ENCODE measurements at places on chromosomes 12 and 14.

- no peak for DNase-seq
Measured at GRCh38 chr14:75525969-75526368, 3.7 kb downstream of the BATF start.

- DNase-seq: no peak
Measured at GRCh38 chr14:59785629-59786028, 84.9 kb downstream of the RTN1 start.

DNA sequence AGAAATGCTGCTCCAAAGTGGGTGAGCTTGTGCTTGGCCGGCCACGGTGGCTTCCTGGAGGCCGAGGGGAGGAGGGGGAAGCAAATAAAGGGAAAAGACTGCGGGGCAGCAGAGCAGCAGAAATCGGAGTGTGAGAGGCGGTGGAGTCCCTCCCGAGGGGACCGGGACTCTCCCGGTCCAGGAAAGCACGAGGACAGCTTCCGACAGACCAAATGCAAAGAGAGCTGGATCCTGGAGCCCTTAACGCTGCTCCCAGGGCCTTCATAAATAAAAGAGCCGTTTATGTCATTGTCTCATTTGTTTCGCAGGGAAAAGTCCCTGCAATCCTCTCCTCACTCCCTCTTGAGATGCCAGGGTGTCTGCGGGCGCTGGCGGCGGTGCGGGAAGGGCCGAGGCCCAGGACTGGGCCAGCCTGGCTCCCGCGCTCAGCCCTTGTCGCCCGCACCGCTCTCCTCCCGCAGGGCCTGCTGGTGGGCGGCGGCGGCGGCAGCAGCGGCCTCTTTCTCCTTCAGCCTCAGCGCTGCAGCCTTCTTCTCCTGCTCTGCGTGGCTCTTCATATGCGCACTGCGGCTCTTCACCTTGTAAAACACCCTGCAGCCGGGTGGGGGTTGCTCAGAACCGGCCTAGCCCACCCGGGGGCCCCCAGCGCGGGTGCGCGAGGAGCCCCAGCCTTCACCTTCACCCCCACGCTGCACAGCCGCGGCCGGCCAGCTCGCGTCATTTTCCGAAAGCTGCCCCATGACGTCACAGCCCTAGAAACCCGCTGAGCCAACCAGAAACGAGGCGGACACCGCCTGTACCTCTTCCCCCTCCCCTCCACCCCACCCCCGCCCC is 4.5 kb upstream of the PNMA1 start:
- DNase-seq: no peak

- DNase-seq: no peak
Measured at GRCh38 chr14:65958664-65959562, 527.3 kb upstream of the CCDC196 start.

DNA sequence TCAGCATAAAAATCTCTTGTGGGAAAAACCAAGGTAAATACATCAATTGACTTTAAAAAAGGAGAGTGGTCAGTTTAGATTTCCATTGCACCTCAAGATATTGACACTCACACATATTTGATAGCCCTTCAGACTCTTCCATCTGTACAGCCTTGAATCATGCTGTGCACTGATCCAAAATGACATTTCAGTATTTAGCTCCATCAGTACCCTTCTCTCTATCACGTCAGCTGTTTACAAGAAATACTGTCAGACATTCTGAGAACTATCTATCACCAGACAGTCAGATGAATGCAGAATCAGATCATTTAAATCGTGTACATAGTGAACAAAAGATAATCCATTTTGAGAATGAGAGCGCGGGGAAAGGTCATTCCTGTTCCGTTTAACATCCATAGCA is 511.9 kb downstream of the RPL10L start:
- no peak for DNase-seq

GRCh38 chr12:80513211-80513610 is 69.2 kb downstream of the PTPRQ start:
- no peak for DNase-seq

DNA sequence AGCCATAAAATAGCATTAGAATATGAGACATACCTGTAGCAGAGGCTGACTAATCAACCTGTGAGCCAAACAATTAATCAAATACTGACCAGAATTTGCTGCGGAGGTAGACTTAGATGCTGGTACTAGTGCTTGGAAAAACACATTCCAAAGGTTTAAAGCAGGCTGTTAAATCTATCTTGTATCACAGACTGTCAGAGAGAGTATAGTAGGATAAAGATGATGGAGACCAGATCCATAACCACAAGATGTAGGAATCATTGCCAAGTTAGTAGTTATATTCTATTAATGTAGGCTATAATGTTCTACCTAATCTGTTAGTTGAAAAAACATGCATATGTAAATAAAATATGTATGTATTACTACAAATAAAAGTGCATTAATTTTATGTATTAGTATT is 726.2 kb downstream of the SLC6A15 start:
- no peak for DNase-seq

DNA sequence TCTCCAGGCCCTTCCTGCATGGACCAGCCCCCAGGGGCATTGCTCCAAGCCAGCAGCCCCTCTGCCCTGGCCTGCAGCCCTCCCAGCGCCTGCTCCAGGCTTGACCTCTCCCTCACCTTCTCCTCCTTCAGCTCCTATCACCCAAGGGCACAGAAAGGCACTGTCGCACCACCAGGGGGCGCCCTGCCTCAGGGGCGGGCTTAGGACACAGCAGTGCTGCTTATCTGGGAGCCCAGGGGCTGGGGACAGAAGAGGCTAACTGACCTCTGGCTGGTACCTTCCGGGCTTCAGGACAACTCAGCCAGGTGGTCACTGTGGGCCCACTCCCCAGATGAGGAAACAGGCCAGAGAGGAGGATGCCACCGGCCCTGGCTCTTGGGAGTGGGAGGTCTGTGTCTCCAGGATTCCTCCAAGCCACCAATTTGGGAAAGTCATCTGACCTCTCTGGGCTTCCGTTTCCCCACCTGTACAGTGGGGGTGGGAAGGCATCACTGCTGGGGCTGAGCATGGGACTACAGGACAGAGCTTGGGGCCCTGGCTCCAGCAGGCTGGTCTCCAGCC is 25.3 kb upstream of the GPR132 start:
- DNase-seq: peak; percentile 73

DNA sequence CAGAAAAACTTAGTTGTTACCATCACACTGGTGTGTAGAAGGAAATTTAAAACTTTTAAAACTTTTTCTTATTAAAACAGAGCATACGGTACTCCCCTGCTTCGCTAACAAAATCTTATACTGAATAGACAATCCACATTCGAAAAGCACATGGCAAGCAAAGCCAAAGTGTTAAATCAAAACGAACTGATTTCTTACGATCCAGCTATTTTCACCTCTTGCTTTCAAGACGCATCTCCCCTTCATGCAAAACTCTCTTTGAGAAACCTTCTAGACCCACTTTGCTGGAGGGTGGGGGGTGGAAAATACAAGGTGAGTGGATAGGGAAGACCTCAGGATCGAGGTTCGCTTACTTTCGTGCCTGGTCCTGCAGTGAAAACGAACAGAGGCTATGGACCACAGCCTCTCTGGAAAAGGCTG is 328 bp downstream of the INTS13 start:
- DNase-seq: no peak

GRCh38 chr14:67280506-67280905 is 39.3 kb downstream of the PALS1 start:
- no peak for DNase-seq

DNA sequence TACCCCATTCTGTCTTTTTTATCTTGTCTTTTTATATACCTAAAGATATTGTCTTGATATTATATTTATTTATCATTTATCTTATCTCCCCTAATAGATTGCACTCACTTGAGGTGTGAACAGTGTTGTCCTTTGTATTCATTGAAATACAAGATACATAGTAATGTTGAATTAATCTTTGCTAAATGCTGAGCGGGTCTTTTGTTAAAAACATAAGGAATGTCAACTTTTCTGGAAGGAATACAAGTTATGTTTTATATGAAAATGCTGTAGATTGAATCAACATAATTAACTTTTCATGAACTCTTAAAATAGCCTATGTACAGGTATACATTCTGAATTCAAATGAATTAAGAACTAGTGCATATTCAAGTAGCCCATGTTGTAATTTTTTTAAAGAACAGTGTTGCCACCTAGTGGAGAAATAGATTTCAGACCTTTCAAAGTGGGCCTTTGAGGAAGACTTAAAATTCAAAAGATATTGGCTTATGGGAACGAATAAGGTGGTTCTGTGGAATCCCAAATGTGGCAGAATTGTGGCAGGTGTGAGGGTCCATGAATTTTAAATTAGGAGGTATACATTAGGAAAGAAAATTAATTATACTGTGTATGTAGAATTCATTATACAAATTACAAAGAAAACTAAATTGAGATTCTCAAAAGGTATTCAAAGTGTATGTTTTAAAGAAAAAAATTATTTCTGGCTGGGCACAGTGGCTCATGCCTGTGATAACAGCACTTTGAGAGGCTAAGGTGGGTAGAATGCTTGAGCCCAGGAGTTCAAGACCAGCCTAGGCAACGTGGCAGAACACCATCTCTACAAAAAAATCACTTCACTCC is 19.1 kb downstream of the BBOF1 start:
- no peak for DNase-seq
